ENCODE measurements at places on chromosomes 16 and 17.

GRCh38 chr16:57144027-57144426, 41.8 kb downstream of the PSME3IP1 start:
- no peak for DNase-seq

GRCh38 chr17:69608141-69608540, 193.6 kb downstream of the MAP2K6 start:
- DNase-seq: no peak

DNA sequence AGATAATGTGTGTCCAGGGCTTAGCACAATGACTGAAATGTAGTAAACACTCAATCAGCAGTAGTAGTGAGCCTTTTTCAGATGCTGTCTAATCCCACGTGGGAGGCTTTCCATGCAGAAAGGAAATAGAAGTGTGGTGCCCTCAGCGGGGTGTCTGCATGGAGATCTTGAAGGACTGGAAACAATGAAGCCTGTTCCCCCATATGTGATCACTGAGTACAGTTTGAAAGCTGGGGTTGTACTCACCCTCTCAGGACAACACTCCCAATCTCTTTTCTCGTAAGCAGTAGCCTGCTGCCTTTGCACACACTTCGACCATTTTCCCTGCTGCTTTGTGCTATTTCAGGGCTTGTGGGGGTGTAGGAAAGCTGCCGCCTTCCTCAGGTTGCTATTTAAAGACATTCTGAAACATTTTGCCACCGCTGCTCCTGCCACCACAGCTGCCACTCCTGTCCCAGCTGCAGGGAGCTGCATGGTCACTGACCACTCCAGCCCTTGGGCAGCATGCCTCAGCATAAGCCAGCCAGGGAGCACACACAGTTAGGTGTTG, 40.6 kb upstream of the HAS3 start:
- no peak for DNase-seq

GRCh38 chr17:4598776-4599504, 14.6 kb downstream of the SMTNL2 start:
- no peak for DNase-seq

DNA sequence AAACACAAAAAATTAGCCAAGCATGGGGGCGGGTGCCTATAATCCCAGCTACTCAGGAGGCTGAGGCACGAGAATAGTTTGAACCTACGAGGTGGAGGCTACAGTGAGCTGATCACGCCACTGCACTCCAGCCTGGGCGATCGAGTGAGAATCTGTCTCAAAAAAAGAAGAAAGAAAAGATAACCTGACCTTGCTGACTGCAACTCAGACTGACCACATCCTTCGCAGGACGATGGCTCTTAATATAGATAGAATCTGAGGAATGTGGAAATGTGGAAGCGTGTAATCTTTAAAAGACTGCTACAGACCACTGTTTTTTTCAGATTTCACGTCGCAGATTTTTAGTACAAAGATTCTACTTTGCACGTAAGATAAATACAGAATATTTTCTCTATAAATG, 37.8 kb downstream of the KLHDC4 start:
- no peak for DNase-seq

GRCh38 chr16:53839150-53839549, 135.2 kb downstream of the FTO start:
- no peak for DNase-seq

DNA sequence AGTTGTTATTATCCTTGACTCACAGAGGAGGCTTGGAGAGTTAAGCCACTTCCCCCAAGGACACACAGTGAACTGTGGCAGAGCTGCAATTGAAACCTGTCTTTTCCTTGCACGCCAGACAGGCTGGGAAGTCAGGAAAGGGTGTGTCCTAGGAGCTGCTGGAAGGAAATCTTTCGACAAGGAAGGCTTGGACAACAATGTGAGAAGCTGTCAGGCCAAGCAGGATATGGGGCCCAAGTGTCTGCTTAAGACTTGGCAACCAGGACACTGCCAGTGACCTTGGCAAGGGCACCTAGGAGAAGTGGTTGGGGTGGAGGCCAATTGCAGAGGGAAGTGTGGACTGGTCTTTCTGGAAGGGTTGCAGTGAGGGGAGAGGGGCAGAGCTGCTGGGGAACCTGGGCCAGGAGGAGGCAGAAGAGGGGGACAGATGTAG, 2.1 kb upstream of the CAMKK1 start:
- DNase-seq: no peak

DNA sequence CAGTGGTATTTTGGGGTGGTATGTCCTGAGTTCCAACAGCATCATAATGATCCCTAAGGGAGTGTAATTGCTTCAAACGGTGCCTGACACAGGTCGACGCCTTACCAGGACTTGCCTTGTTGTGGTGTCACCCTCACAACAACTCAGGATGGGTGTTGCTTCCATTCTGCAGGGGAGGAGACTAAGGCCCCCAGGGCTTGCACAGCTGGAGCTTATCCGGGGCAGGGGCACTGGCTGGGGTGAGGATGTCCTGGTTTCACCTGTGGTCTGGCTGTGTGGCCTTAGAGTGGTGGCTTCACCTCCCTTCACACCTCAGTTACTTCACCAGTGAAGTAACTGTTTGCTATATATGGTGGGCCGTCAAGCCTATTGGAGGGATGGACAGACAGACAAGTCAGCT, 23.3 kb downstream of the LLGL2 start:
- no peak for DNase-seq

DNA sequence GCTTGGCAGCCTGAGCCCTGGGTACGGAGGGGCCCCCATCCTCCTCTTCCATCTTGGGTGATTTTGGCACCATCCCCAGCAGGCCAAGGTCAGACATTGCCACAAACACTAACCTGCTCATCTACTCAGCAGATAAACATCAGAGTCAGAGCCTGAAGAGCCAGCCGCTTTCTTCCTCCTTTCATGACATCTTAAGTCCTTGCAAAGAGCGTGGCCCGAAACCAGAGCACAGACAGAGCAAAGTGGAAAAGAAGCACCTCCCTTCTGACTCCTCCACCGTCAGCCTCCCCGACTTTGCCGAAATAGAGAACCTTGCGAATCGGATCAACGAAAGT, 60.4 kb upstream of the RPH3AL start:
- DNase-seq: no peak

GRCh38 chr16:82470620-82471152, 156.1 kb upstream of the CDH13 start:
- no peak for DNase-seq

DNA sequence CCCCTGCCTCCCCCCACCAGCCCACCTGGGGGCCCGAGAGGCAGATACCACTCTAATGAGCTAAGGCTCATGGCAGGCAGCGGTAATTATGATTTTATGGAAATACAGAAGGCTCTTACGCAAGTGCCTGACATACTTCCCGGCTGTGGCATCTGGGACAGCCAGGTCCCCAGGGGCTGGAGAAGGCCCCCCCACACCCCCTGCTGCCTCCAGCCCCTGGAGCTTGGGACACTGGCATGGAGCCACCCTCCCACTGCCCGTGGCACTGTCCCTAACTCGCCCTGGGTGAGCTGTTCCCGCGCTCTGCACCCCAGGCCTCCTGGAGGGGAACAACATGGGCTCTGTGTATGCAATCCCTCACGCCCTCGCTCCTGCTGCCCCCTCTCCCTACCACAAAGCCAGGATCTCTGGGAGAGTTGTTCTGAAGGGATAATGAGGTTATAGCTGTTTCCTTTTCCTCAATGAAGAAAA, 5.4 kb upstream of the STAC2 start:
- DNase-seq: no peak

GRCh38 chr17:47871048-47871447, 20.1 kb upstream of the SP6 start:
- no peak for DNase-seq

GRCh38 chr16:71472931-71473330, 10.9 kb upstream of the ZNF23 start:
- DNase-seq: no peak

DNA sequence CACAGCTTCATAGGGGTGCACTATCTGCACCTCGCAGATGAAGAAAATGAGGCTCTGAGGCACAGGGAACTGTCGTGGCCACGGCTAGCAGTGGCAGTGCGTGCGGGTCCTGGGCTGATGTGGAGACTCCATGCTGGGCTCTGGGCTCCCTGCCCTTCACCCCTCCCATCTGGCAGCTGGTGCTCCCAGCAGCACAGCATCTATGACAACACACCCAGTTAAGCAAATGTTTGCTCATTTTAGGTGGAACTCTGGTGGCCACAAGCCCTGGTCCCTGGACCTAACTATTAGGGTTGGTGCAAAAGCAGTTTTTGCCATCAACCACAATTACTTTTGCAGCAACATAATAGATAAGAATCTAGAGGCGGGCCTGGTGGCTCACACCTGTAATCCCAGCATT, 30.9 kb downstream of the IFT140 start:
- DNase-seq: no peak

GRCh38 chr16:64311241-64311640, 810.6 kb downstream of the CDH11 start:
- DNase-seq: no peak

GRCh38 chr17:40345994-40346764, 18.4 kb downstream of the GJD3 start:
- DNase-seq: no peak

- no peak for DNase-seq
Observed at GRCh38 chr17:44102849-44103622, 20.4 kb downstream of the HDAC5 start.

DNA sequence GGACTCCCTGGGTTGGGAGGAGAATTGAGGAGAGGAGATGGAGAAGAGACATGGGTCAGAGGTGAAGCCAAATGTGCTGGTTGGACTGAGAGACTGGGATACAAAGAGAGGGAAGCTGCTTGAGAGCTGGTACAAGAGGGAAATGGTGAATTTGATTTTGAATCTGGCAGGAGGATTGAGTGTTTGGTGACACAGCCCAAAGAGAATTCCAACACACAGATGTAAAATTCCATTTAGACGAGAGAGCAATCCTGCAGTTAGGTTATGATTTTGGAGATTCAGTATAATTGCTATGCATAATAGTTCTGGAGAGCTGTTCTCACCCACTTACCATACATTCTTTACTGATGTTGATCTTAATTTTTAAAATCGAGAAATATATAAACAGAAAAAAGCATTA, 57.7 kb downstream of the HSD17B2 start:
- DNase-seq: no peak

DNA sequence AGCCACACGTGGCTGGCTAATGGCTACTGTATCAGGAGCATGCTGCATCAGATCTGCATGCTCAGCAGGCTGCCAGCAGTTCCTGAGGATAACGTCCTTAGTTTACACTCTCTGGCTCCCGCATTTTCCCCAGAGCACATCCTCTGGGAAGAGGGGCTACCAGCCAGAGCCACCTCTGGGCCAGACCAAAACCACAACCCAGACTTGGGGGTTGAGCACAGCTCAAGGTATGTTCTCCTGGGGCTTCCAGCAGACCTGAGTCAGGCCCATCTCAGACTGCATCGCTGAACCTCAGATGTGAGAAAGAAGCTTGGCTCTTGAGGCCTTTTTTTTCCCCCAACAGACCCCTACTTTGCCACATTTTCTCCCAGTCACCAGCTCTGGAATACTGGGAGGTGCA, 23.7 kb upstream of the WSCD1 start:
- no peak for DNase-seq

- no peak for DNase-seq
Observed at GRCh38 chr17:64424324-64424849, 24.5 kb upstream of the MILR1 start.

DNA sequence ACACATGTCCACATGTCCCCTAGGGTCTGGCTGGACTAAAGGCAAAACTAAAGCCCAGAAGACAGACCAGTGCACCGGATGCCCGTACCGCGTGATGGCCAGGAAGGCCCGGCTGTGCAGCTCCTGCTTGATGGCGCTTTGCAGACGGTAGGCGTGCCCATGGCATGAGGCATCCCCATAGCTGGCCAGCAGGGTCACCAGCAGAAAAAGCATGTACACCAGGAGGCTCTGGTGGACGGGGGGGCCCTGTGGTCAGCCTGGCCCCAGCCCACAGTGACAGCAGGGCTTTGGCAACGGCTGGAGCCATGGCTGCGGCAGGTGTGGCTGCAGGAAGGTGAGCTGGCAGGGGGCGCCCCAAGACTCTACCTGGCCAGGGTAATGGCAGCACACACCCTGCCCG, 42.8 kb downstream of the PKD1 start:
- DNase-seq: no peak

DNA sequence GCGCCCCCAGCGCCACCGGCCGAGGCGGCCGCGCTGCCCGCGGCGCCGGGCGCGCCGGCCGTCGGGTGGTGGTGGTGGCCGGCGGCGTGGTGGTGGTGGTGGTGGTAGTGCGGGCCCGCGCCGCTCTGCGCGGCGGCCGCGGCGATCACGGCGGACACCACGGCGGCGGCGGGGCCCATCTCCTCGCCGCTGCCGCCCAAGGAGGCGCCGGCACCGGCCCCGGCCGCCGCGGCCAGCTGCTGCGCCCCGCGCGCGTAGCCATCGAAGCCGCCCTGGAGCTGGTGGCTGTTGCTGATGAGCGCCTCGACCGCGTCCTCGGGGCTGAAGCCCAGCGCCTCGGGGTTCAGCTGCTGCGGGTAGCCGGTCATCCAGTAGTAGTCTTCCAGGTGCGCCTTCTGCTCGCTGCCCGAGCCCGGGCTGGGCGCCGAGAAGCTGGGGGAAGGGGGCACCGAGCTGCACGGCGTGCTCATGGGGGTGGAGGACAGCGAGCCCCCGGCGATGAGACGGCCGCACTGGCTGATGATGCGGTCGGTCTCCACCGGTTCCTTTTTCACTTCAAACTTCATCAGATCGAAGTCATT, 1.2 kb downstream of the MAF start:
- DNase-seq: no peak

GRCh38 chr16:86918637-86919036, 340.3 kb downstream of the FOXL1 start:
- DNase-seq: peak; percentile 10

DNA sequence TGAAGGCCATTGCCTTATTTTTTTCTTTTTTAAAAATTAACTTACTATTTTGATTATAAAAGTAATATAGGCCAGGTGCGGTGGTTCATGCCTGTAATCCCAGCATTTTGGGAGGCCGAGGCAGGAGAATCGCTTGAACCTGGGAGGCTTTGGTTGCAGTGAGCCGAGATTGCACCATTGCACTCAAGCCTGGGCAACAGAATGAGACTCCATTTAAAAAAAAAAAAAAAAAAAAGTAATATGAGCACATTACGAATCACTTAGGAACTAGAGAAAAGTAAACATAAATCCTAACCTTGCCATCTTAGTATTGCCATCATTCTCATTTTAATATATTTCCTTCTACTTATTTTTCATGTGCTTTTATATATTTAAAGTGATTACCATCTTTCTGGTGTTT, 12.9 kb upstream of the TACO1 start:
- DNase-seq: no peak
